ENCODE measurements at places on chromosomes 3 and 15. TPM values are rescaled to one million over a fixed set of nuclear protein-coding genes. Genes with fewer than 3 reads are reported as not detected.

FSTL1 gene
- total RNA-seq, result 1.7 TPM

CRTAP gene
- 44.0 TPM for total RNA-seq

ZPLD1 gene
- total RNA-seq, result 0.32 TPM

SV2B gene
- 0.30 TPM for total RNA-seq

CPLX3 gene
- 0.17 TPM for total RNA-seq

GRCh38 chr15:29003191-29003839 is 117.5 kb downstream of the APBA2 start:
- no peak for DNase-seq
